ENCODE measurements at places on chromosomes 12 and 14. TPM values are rescaled to one million over a fixed set of nuclear protein-coding genes. Genes with fewer than 3 reads are reported as not detected.

The BDKRB2 gene
- 1.1 TPM for total RNA-seq

The PIK3C2G gene
- total RNA-seq: not detected

The SAMD15 gene
- 1.9 TPM for total RNA-seq

The SLC10A1 gene
- not detected for total RNA-seq

The MMP17 gene
- 10.0 TPM for total RNA-seq

The PCED1B gene
- total RNA-seq: 22.6 TPM
